ENCODE measurements at places on chromosomes 1 and 21.

DNA sequence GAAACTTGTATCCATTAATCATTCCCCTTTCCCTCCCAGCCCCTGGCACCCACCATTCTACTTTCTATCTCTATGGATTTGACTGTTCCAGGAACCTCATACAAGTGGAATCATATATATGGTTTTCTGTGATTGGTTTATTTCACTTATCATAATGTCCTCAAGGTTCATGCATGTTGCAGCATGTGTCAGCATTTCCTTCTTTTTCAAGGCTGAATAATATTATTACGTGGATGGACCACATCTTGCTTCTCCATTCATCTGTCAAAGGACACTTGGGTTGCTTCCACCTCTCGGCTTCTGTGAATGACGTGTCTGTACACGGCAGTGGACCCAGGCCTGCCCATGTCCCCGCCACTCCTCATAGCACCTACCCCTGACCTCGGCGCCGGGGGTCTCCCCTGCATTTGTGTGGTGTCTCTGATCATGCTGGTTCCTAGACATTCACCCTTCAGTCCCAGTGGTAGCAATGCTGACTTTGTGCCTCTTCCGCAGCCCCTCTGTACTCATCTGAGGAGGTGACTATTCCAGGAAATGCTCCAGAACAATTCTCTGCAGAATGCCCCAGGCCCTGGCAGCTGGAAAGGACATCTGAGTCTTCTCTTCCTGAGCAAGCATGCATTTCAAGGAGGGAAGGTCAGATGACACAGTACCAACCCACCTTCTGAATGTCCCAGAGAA, 136.9 kb downstream of the PSMG1 start:
- no peak for DNase-seq

- no peak for DNase-seq
These were observed 15.8 kb downstream of the TSPAN2 start for GRCh38 chr1:115073298-115074087.

- DNase-seq: no peak
These were observed 730 bp downstream of the NOS1AP start for GRCh38 chr1:162070094-162070748.

- no peak for DNase-seq
These were observed 37.5 kb upstream of the QSOX1 start for GRCh38 chr1:180116964-180117763.

DNA sequence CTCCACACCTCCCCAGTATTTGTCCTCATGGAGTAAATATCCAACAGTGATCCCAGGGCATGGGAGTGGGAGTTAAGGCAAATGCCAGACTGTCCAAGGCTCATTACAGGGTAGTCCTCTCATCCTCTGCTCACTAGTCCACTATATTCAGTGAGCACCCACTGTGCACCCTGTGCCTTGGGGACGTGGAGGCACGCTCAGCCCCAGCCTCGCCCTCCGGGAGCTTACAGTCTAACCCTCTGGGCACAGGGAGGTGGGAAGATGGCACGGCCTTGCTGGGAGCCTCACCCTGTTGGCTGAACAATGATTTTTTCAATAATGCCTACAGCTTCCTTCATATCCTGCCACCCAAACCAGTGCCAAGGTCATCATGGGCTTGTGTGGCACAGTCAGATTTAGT, 2.8 kb downstream of the HES2 start:
- DNase-seq: no peak

- no peak for DNase-seq
These were observed 7.1 kb downstream of the NBL1 start for GRCh38 chr1:19651141-19651737.

Data from activated naive CD4-positive, alpha-beta T cell treated with anti-CD3 and anti-CD28 coated beads, Interleukin-2, amount 50 U/mL, for 72 hours (primary cell).